ENCODE measurements at places on chromosomes 3 and 15. TPM values are rescaled to one million over a fixed set of nuclear protein-coding genes. Genes with fewer than 3 reads are reported as not detected.

DNA sequence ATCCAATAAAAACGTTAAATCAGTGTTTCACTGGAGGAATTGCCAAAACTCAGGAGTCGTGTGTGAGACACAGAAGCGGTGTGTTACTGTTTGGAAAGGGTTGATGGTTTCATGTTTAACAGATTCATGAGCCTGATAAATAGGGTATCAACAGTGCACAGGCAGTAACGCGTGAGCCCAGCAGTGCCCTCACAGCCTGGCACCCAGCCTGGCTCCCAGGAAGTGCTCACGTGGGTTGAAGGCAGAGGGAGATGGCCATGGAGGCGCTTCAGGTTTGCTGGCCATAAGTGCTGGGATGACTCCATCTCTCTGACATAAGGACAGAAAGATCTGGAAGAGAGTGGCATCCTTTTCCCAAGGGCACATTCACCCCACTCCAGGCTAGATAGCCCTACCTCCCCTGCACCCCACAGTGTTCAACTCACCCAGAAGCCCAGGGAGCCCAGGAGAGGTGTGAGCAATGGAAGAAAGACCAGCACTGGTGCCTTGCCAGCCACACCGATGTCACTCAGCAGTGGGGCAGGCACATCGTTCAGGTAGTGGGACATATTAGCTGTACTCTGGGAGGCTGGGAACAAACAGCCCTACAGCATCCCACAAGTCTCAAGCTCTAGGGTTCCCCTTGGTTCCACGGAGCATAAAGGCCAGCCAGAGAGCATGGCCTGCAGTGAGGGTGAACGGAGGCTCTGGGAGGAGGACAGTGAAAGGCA is 164.3 kb downstream of the LRRK1 start:
- DNase-seq, result no peak

The THRB gene
- total RNA-seq, result 28.4 TPM

The AGTR1 gene
- 8.2 TPM for total RNA-seq

GRCh38 chr3:127637546-127637945 is 8.6 kb downstream of the PODXL2 start:
- no peak for DNase-seq

The OCA2 gene
- total RNA-seq, result 0.79 TPM

DNA sequence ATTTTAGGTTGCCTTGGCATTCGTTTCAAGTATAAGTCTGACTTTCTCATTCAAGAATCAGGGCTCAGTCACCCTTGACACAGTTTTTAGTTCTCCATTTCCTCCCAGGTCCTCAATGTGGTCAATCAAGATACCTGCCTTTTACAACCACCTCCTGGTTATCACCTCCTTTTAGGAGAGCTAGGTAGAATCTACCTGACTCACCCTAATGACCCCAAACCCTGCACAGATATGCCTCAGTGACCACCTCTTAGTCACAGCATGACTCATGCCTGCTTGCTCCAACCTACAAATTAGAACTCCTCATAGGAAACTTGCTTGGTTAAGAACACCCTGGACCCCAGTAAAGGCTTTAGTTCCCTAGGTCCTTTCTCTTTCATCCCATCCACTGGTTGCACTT is 22.5 kb downstream of the DMXL2 start:
- no peak for DNase-seq

The MB21D2 gene
- total RNA-seq, result 13.4 TPM

GRCh38 chr3:184568924-184569829 is 7.6 kb downstream of the EPHB3 start:
- no peak for DNase-seq

DNA sequence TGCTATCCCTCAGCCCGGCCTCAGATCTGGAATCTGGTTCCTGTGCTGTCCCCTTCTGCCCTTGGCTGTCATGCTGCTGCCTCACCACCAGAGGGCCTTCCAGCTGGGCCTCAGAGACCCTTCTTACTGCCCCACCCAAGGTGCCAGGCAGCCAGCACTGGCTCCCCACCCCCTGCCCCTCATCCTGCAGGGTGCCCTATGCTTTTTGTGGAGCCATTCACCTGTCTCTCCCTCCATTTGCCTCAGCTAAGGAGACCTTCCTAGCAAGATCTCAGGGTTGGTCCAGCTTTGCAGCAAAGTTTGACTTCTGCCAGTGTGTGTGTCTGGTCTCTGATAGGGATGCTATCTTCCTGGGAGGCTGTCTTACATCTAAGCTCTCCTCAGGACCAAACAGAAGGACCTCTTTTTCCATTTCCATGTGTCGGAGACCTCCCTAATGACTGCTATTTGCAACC is 1.9 kb upstream of the VWA5B2 start:
- no peak for DNase-seq

- no peak for DNase-seq
These were observed 131.0 kb upstream of the UMPS start for GRCh38 chr3:124599147-124599765.

The GOLGA6L9 gene
- total RNA-seq, result 13.3 TPM

The SCAMP5 gene
- 58.0 TPM for total RNA-seq

The PPM1L gene
- total RNA-seq, result 30.1 TPM

DNA sequence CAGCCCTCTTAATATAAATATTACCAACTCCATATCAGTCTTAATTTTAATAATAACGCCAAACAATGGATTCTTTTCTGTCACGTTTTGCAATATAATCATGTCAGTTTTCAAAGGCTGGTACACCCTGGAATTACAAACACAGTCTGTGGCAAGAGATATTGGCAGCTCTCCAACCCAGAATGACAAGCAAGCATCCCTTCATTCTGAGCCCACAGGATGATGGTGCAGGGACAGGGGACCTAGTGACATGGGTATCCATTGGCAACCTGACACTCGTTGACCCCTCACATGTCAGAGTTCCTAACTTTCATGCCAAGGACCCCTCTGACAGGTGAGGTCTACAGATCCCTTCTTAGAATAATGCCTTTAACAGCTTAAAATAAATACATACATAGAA is 154.5 kb upstream of the TSC22D2 start:
- DNase-seq, result no peak

DNA sequence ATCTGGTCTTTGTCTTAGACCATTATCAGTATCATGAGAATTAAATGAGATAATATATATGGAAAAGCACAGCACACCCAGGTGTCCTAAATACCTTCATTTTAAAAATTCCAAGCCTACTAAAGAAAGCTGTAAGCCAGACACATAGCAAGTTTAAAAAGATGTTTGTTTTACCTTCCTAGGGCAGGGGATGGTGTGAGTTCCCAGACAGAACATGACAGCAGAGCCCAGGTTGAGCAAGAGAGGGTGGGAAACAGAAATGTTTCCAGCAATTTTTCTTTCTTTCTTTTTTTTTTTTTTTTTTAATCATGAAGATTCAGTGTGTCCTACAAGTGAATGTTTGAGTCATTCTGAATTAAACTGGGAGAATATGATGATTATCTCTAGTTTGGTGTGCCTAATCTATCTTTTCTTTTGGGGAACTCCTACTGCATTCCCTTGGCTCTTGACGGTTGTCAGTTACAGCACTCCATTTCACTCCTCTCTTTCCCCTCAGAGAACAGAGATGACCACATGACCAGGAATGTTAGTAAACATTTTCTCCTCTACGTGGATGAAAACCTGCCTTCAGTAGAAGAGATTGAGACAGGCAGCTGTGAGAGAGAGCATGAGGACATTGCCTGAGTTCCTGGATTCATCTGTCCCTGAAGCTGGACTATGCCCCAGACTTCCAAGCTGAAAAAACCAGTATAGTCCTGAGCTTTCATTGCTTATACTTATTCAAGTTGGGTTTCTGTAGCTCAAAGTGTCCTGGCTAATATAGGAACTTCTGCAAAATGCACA is 54.5 kb upstream of the ARL14 start:
- no peak for DNase-seq

The ZKSCAN7 gene
- total RNA-seq, result 25.0 TPM

DNA sequence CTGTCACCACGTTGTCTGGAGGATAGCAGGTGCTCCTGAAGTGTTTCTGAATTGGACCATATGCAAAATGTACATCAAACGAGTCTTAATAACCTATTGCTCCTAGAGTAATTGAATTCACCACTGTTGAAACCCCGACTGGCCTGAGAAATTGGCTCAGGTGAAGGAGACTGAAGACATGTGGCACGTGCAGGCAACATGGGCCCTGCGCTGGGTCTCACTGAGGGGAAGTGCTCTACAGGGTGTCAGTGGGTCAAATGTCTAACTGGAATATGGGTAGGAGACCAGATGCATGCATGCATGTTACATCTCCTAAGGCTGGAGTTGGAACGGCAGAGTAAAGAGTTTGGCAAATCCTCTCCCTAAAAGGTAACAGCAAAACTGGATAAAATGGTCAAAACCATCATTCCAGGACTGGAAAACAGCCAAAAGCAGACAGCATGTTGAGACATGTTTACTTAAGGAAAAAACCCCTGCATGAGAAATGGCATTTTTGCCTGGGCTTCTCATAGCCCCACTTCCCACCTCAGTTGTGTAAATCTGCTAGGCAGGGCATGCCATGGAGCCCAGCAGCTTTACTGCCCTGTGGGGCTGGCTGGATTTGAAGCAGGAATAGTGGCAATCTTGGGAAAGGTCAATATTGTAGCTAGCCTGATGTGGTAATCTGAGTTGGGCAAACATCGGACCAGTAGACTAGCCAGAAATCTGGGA is 131.3 kb downstream of the TJP1 start:
- no peak for DNase-seq

The FBXO40 gene
- not detected for total RNA-seq

GRCh38 chr15:94263341-94264273 is 32.2 kb downstream of the MCTP2 start:
- no peak for DNase-seq

DNA sequence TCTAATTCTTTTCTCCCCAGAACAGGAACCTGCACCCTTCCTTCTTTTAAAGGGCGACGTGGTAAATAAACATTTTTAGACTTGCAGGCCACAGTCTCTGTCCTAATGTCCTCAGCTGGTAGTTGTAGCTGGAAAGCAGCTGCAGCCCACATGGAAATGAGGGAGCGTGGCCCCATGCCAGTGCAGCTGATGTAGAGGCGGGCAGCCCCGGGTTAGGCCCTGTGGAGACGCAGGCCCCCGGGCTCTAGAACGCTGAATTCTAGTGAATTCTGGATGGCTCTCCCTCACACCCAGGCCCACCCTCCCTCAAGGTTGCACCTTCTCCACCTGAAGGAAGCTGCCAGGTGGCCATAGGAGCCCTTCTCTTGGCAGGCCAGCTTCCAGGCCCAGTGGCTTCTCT is 52.3 kb downstream of the PGPEP1L start:
- DNase-seq, result no peak

The HDDC3 gene
- 16.6 TPM for total RNA-seq

DNA sequence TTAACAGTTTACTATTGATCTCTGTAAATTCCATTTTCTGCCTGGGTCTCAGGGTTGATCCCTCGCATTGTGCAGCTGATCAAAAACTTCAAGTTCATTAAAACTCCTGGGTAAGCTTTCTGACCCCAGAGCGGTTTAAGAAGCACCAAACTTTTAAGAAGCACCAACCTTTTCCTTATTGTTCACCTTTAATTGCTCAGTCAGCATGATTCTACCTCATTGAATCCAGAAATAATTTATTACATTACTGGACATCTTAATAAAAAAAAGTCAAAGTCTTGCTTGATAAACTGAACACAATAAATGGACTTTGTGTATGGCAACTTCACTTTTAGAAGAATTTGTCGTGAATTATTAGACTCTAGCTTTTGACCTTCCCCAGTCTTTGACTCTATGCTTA is 46.9 kb downstream of the HDGFL3 start:
- DNase-seq, result no peak

GRCh38 chr3:31974964-31975363 is 6.1 kb downstream of the OSBPL10 start:
- no peak for DNase-seq

DNA sequence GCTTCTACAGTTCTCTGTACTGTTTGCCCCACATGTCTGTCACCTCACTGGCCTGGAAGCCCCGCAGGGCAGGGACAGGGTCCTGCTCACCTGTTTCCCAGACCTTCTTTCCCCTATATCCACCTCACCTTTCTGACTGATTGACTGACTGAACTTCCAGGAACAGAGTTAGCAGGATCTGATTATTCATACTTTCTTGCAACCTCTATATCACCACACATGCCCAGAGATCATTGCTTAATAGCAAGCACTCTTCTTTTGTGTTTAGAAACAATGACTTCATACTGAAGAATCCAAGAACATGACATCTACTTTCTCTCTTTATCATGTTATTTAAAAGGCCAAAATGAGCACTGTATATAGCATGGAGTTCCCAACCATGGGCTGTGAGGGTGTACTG is 18.0 kb upstream of the CLEC3B start:
- DNase-seq, result no peak

The TTLL13 gene
- 0.69 TPM for total RNA-seq
